ENCODE measurements at places on chromosomes 6 and 20.

DNA sequence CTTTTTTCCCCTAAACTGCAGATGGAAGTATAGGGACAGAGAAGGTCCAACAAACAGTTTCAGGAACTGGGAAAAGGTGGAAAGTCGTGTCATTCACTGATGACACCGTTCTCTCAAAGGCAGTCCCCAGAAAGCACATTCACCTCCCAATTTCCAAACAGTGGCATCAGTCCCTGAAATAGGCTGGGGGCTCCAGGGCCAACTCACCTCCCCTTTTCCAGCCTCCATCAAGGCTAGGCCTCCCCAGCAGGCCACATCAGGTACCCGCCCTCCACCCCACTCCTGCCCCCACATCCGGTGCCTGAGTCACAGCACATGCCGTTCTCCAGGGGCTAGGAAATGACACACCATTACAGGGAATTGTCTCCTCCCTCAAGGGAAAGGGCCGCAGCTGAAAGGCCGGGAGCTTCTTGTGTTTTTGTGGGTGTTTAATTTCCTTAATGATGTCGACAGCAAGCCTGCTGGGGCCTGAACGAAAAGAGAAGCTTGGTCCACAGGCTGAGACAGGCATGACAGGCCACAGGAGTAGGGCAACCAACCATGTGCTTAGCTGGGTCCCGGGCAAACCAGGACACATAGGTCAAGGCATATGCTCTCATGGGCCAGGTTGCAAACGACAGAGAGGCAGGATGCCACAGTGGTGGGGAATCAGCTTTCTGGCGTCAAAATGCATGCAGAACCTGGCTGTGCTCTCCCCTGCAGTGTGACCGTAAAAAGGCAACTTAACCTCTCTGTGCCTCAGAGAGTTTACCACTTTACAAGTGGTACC is 39.2 kb downstream of the ZMYND8 start:
- peak; percentile 58 for DNase-seq

- DNase-seq = no peak
Measured at GRCh38 chr6:21189759-21190158, 403.8 kb upstream of the SOX4 start.

- DNase-seq = no peak
Measured at GRCh38 chr6:44548319-44548718, 160.8 kb downstream of the CDC5L start.

DNA sequence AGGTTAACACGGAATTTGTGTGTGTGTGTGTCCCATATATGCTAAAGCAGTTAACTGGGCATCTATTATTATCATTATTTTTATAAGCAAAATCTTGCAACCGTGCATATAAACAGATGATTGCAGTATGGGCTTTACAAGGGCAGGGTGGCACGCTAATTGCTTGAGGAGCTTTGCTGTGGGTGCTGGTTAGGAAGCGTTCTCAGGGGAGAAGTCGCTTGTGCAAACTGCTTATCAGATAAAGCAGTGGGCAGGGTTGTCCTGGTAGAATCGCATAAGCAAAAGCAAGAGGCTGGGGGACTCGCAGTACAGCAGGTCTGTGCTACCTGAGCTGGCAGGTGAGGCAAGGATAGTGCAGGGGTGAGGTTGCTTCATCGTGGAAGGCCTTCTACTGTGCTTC is 9.7 kb upstream of the CCN6 start:
- DNase-seq = no peak

- no peak for DNase-seq
Measured at GRCh38 chr6:132751828-132752227, 5.9 kb downstream of the VNN2 start.

DNA sequence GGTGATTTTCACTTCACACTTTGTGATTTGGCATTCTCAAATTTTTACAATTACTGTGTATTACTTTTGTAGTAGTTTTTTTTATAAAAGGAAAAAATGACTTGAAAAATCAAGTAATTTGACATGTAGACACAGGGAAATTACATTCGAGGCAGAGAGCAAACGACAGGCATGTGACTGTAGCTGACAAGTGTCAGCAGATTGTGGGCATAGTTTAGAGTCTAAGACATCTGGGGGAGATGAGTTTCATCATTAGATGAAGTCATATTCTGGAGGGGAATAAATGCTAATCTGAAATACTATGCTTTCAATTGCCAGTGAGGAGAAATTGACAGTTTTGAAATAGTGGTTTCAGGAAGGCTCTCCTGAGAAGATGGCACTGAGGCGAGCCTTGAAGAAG is 126.0 kb downstream of the MTHFD1L start:
- no peak for DNase-seq

- no peak for DNase-seq
Measured at GRCh38 chr6:43943781-43944250, 173.8 kb downstream of the VEGFA start.

GRCh38 chr6:44339763-44340625 is 2.5 kb upstream of the SPATS1 start:
- no peak for DNase-seq

Data from stimulated activated CD8-positive, alpha-beta memory T cell treated with anti-CD3 and anti-CD28 coated beads, Interleukin-4, amount 100 ng/mL, for 4 hours (primary cell).